Activated naive CD4-positive, alpha-beta T cell treated with anti-CD3 and anti-CD28 coated beads for 36 hours (primary cell): ENCODE measurements at places on chromosomes 2 and 18. TPM values are rescaled to one million over a fixed set of nuclear protein-coding genes. Genes with fewer than 3 reads are reported as not detected.

- peak within 1 kb of the TSS; percentile 96 for H3K27ac ChIP-seq
- no peaks in the 10 kb centered on the region for H3K27me3 ChIP-seq
- peaks cover 70% of the 10 kb centered on the region for H3K4me1 ChIP-seq
- H3K4me3 ChIP-seq: peak within 1 kb of the TSS; percentile 88
- no peak for DNase-seq
Measured at GRCh38 chr2:105744909-105745853, at the start of gene NCK2. NCK2 (plus strand) TSS chr2:105744912; CDS start chr2:105855064, 110,152 bp downstream.

Gene LHCGR
- total RNA-seq: not detected

DNA sequence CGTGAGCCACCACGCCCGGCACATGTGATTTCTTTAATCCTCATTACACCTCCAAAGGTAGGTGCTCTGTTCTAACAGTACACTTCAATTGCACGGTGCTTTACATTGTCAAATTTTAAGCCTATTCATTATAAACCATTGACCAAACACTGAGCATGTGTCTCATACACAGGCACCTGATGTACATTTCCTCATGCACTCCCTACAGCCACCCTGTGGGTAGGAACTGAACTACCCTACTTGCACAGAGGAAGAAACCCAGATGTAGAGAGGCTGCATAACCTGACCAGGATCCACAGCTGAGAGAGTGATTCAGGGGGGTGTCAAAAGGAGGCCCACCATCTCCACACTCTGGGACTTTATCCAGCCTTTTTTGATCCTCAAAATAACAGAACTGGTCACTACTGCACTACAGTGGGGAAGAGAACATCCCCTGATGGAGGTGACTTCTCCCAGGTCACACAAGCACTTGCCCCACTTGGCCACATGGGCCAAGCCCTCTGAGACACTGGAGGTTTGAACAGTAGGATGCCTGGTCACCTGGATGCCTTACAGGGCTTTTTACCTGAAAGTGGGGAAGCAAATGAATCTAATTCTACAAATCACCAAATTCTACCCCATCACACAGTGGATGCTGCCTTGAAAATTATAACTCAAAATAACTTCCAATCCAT, 6.9 kb upstream of the DPYSL5 start:
- H3K4me3 ChIP-seq: no peak overlapping the region
- peaks cover 23% of the 10 kb centered on the region for H3K27me3 ChIP-seq
- no peak overlapping the region for H3K27ac ChIP-seq
- no peak for DNase-seq
- H3K36me3 ChIP-seq: no peaks in the 10 kb centered on the region
- no peaks in the 10 kb centered on the region for H3K4me1 ChIP-seq

GRCh38 chr2:133092571-133092970, 422.6 kb upstream of the LYPD1 start:
- H3K36me3 ChIP-seq: no peaks in the 10 kb centered on the region
- no peaks in the 10 kb centered on the region for H3K27me3 ChIP-seq
- no peak overlapping the region for H3K4me3 ChIP-seq
- no peak for DNase-seq

DNA sequence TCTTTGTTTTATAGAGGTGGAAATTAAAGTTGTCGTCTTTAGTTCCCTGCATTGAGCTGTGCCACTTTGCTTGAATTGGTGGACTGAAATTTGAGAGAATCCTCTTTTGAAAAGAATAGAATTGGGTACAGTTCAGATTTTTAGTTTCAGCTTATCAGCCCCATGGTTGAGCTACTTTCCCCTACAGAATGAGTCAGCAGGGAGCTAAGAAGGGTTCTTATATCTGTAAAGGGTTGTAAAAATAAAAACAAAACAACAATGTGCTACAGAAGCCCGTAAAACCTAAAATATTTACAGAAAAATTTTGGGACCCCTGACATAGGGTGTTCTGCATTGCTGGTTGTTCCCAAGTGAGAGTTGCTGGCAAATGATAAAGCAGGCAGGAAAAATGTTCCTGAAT, 12.6 kb downstream of the SLC20A1 start:
- H3K27me3 ChIP-seq: no peaks in the 10 kb centered on the region
- H3K4me1 ChIP-seq: peaks cover 60% of the 10 kb centered on the region
- H3K27ac ChIP-seq: peak overlapping the region; percentile 73
- H3K4me3 ChIP-seq: no peak overlapping the region

GRCh38 chr2:191304939-191305875, 60.0 kb downstream of the MYO1B start:
- no peak overlapping the region for H3K27ac ChIP-seq
- H3K4me3 ChIP-seq: no peak overlapping the region
- H3K27me3 ChIP-seq: no peaks in the 10 kb centered on the region
- H3K4me1 ChIP-seq: no peaks in the 10 kb centered on the region
- DNase-seq: no peak

DNA sequence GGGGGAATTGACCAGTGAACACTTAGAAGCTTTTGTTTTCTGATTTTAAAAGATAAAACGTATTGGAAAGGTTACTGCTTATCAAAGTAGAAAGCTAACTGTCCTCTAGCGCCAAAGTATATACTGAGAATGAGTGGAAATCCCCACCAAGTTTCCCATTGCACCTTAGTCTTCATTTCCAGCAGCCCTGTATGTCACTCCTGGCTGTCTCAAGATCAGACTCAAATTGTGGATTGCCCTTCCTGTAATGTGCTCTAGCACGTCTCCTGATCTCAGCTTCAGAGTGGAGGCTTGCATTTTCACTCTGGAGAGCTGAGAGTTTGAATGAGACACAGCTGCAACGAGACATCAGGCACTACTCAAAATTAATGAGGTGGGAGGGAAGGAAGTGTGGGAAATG, 26.6 kb downstream of the MFF start:
- DNase-seq: peak; percentile 45
- peaks cover 30% of the 10 kb centered on the region for H3K4me1 ChIP-seq
- H3K27me3 ChIP-seq: no peaks in the 10 kb centered on the region
- peak overlapping the region; percentile 56 for H3K4me3 ChIP-seq

DNA sequence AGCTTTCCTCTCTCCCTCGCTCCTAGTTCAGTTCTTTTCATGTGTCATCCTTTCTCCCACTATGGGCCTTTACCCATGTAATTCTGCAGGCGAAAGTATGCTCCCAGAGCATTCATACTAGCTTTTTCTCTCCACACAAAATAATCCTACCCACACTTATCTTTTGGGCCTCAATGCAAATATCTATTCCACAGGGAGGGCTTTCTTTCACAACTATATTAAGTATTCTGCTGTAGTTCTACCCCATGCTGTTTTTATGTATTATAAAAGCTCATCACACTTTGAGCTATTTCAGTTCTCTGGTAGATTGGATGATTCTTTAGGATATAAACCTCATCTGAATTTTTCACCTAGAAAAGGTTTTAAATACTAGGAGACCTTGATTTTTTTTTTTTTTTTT, 774.6 kb upstream of the CRIM1 start:
- H3K36me3 ChIP-seq: no peaks in the 10 kb centered on the region
- H3K27me3 ChIP-seq: peaks cover 1% of the 10 kb centered on the region
- no peak overlapping the region for H3K4me3 ChIP-seq
- no peak overlapping the region for H3K27ac ChIP-seq
- no peaks in the 10 kb centered on the region for H3K4me1 ChIP-seq

- no peaks in the 10 kb centered on the region for H3K27me3 ChIP-seq
- DNase-seq: no peak
- H3K27ac ChIP-seq: no peak overlapping the region
- H3K36me3 ChIP-seq: no peaks in the 10 kb centered on the region
- H3K4me3 ChIP-seq: no peak overlapping the region
Measured at GRCh38 chr2:99956232-99957030, 186.0 kb downstream of the AFF3 start.

Gene HOXD3
- not detected for total RNA-seq

Gene SIX2
- total RNA-seq: not detected

Gene PCARE
- not detected for total RNA-seq

GRCh38 chr2:39938035-39938835, 159.2 kb upstream of the THUMPD2 start:
- peak overlapping the region; percentile 89 for H3K27ac ChIP-seq
- DNase-seq: no peak
- no peaks in the 10 kb centered on the region for H3K36me3 ChIP-seq
- peaks cover under 1% of the 10 kb centered on the region for H3K27me3 ChIP-seq
- H3K4me3 ChIP-seq: no peak overlapping the region
- peaks cover 11% of the 10 kb centered on the region for H3K4me1 ChIP-seq

- no peaks in the 10 kb centered on the region for H3K27me3 ChIP-seq
- DNase-seq: no peak
- no peaks in the 10 kb centered on the region for H3K36me3 ChIP-seq
- no peak overlapping the region for H3K4me3 ChIP-seq
- no peaks in the 10 kb centered on the region for H3K4me1 ChIP-seq
Measured at GRCh38 chr18:70991577-70991976, 702.7 kb downstream of the SOCS6 start.

DNA sequence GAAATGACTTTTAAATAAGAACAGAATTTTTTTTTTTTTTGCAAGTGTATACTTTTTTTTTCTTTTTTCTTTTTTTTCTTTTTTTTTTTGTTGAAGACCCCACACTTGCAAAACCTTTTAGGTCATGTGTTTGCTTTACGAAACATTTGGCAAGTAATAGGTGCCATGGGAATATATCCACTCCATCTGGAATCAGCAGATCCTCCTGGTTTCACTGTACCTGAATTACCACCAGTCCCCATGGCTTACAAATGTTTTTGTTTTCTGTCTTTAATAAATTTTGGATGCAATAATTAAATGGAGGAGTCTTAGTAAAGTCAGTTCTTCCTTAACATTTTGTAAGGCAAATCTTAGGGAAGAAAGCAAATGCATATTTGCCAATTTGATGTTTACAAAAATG, 559.7 kb upstream of the ZEB2 start:
- no peak overlapping the region for H3K4me3 ChIP-seq
- no peak for DNase-seq
- no peak overlapping the region for H3K27ac ChIP-seq
- no peaks in the 10 kb centered on the region for H3K4me1 ChIP-seq
- H3K36me3 ChIP-seq: no peaks in the 10 kb centered on the region

Gene SLC5A7
- total RNA-seq: not detected

Gene CNGA3
- not detected for total RNA-seq

Gene ZNF804A
- not detected for total RNA-seq

Gene AP1S3
- total RNA-seq: 10.7 TPM

- no peak overlapping the region for H3K4me3 ChIP-seq
- DNase-seq: no peak
- no peaks in the 10 kb centered on the region for H3K4me1 ChIP-seq
- H3K27ac ChIP-seq: no peak overlapping the region
Measured at GRCh38 chr2:118989481-118989880, 47.5 kb downstream of the MARCO start.

DNA sequence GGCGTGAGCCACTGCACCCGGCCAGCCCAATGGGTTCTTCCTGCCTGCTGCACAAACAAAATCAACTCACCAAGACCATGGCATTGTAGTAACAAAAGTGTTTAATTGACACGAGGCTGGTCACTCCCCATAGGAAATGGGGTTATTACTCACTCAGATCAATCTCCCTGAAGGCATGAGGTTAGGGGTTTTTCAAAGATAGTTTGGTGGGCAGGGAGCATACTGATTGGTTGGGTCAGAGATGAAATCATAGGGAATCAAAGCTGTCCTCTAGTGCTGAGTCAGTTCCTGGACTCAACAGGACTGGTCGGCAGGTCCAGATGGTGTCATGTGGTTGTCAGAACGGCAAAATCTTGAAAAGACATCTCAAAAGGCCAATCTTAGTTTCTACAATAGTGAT, 122.1 kb downstream of the TMEM17 start:
- no peak overlapping the region for H3K4me3 ChIP-seq
- peaks cover 2% of the 10 kb centered on the region for H3K36me3 ChIP-seq
- H3K27ac ChIP-seq: no peak overlapping the region
- H3K27me3 ChIP-seq: peaks cover 4% of the 10 kb centered on the region
- no peak for DNase-seq

Gene CYRIA
- total RNA-seq: 1.0 TPM

DNA sequence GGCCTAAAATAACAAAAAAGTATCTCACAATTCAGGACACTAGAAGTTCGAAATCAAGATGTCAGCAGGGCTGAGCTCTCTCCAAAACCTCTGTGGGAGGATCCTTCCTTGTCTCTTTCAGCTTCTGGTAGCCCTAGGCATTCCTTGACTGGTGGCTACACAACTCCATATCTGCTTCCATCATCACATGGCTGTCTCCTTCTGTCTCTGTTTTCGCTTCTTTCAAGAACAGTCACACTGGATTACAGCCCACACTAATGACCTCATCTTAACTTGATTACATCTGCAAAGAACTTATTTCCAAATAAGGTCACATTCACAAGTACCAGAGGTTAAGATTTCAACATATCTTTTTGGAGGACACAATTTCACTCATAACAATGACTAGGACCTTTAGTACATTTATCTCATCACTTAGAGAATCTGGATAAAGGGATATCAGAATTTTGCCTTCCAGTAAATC, 275.2 kb downstream of the IRS1 start:
- no peak for DNase-seq
- H3K27ac ChIP-seq: no peak overlapping the region

DNA sequence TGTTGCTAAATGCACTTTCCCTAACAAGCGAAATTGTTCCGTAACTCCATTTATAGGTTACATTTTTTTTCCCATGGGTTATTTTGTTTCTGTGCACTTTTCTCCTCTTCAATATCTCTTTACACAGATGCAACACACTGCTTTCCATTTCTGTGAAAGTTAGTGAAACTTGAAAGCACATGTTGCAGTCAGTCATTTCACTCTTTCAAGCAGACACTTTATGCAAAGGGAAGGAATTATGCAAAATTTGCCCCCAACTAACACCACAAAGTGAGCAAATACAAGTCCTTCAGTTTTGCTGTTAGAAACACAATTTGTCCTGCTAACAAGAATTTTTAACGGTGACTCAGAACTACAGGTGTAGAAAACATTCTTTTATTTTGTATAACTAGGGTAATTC, 124.8 kb downstream of the PTH2R start:
- no peak overlapping the region for H3K27ac ChIP-seq
- H3K27me3 ChIP-seq: peaks cover 2% of the 10 kb centered on the region
- H3K4me3 ChIP-seq: no peak overlapping the region
- H3K4me1 ChIP-seq: no peaks in the 10 kb centered on the region
- H3K36me3 ChIP-seq: no peaks in the 10 kb centered on the region
- DNase-seq: no peak

DNA sequence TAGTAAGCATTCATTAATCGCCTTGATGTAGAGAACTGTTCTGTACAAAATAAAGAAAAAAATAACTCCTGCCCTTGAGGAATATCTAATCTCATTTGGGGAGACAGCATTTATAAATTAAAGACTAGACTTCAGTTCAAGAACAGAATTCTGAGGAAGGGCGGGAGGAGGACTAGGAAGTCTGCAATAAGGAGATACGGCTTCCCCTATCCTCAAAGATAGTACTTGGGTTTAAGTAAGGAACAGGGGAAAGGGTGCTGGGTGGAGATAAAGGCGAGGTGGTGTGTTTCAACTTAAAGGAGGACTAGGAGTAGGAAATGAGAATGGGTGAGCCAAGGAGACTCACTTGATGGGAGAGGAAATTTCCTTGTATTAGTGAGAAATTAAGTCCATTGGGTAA, 121.9 kb upstream of the MSTN start:
- H3K4me3 ChIP-seq: no peak overlapping the region
- H3K4me1 ChIP-seq: peaks cover 7% of the 10 kb centered on the region
- H3K27me3 ChIP-seq: peaks cover 12% of the 10 kb centered on the region
- no peak overlapping the region for H3K27ac ChIP-seq

Gene SCN2A
- total RNA-seq: 0.10 TPM

DNA sequence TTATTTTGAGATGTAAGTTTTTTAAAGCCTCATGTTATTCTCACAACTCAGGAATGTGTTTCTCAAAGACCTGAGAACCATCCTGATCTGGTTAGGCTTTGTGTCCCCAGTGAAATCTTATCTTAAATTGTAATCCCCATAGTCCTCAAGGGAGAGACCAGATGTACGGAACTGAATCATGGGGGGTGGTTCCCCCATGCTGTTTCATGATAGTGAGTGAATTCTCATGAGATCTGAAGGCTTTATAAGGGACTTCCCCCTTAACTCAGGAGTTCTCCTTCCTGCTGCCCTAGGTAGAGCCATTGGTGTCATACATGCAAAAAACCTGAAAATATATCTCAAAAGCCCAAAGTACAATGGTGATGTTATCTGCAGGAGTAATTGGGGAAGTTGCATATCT, 836.7 kb downstream of the CBLN2 start:
- no peak for DNase-seq
- no peaks in the 10 kb centered on the region for H3K27me3 ChIP-seq
- no peaks in the 10 kb centered on the region for H3K4me1 ChIP-seq
